ENCODE measurements at places on chromosomes 1 and 21. TPM values are rescaled to one million over a fixed set of nuclear protein-coding genes. Genes with fewer than 3 reads are reported as not detected.

The CCDC28B gene
- not detected for total RNA-seq

The DYRK3 gene
- 0.85 TPM for total RNA-seq

The LY9 gene
- total RNA-seq, result 5.4 TPM

The XCL1 gene
- total RNA-seq, result not detected

GRCh38 chr1:104987210-104987609 lies 1237.5 kb downstream of the AMY1C start:
- no peak for DNase-seq

DNA sequence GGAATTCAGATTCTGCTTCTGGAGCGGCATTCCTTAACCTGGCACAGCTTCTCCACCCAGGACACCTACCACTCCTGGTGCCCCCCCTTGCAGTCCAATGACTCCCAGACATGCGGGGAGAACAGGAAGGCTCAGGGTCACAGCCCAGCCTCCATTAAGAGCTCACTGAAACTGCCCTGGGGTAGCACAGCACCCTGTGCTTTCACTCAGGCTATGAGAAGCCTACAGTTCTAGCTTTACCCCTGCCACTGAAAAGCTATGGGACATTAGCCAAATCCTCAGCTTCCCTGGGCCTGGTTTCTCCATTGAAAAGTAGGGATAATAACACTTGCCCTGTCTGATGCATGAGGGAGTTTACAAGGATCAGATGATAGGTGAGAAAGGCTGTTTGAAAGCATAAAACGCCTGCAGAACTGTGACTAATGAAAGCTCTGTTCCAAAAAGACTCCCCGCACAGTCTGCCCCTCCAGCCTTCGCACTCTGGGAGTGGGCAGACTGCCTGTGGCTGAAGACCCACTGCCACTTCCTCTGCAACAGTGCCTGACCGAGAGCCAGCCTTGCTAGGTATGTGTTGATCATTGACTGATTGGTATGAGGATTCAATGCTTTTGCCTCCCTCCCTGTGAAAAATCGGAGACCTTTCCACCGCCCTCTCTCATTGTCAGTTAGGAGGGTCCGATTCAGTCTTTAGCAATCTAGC lies 2.7 kb upstream of the CLDN19 start:
- no peak for DNase-seq

DNA sequence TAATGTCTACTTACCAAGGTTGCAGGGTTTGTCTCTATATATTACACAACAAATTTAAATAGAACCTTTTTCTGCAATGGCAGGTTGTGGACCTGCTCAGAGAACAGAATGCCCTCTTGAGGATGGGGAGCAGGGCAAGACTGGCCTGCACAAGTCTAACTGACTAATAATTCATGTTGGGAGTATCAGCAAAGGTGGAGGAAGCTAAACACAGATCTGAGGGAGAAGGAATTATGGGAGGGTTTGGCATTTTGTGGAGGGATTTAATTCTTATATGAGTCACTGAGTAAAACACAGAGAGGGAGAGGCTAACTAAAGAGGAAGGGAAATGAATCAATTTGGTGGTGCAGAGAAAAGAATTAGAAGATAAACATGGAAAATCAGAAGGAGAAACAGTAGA lies 40.0 kb downstream of the CLDN17 start:
- DNase-seq, result no peak

- no peak for DNase-seq
Observed at GRCh38 chr1:44040846-44041245, 9.6 kb upstream of the SLC6A9 start.

GRCh38 chr1:208852911-208853310 lies 608.7 kb upstream of the PLXNA2 start:
- DNase-seq, result no peak

All from Peyer's patch (tissue), 4 donors.